Thyroid gland (tissue), 4 donors: ENCODE measurements at places on chromosomes 6 and 20.
A peak's percentile ranks its signal among the peaks of the same experiment; 100 is the strongest.

DNA sequence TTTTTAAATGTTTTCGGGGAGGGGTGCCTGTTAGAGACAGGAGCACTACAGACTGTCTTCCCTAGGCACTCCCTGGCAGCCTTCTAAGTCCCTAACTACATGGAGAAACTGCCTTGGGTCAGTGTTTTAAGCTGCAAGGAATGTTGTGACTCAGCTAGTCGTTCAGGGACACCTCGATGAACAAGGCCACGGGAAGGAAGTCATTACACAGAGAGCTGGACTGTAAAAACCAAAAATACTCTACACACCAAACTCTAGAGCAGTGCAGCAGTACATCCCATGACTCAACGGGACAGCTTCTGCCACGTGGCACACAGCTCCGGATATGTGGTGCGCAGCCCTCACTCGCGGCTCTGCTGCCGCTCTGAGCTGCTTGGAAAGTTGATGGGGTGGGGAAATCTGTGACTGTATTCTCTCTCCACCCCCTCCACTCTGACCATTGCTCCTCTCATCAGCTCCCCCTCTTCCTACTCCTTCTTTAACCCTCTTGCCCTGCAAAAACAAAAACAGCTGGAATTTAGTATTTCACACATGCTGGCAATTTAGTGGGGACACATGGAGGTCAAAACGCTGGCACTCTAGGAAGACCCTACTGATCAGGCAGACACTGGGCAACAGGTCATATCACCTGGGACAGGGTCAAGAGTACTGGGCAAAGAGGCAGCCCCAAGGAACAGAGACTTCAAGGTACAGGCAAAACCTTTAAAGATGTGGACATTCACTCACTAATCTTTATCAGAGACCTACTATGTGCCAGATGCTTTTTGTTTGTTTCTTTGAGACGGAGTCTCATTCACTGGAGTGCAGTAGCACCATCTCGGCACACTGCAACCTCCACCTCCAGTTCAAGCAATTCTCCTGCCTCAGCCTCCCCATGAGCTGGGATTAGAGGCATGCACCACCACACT lies 10.9 kb upstream of the LPIN3 start:
- peak; percentile 76 for DNase-seq

DNA sequence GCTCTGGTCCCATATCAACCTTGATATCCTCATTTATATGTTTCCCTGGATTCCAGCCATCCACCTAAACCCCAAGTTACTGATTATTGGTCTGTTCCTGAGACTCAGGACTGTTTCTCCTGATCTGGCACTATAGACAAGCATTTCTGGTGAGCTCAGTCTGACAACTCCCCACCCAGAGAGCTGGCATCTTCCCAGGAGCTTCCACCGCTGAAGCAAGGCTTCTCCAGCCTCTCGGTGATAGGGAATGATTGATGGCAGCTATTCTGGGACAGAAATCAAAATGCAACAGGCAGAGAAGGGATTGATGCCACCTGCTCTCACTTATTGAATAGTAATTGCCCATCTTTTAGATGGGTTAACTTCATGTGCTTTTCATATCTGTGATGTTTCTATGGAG lies 169.7 kb upstream of the GGTLC1 start:
- DNase-seq, result no peak

DNA sequence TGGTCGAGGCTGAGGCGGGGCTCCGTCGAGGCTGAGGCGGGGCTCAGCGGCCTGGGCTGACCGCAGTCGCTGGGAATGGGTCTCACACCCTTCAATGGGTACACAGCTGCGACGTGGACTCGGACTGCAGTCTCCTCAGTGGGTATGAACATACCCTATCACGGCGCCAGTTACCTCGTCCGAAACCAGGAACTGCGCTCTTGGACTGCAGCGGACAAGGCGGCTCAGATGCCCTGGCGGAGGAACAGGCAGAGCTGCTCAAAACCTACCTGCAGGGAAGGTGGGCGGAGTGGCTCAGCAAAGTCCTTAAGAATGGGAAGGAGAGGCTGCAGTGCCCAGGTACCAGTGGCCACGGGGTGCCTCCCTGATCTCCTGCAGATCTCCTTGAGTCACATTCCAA lies 14.2 kb downstream of the HLA-A start:
- no peak for DNase-seq

DNA sequence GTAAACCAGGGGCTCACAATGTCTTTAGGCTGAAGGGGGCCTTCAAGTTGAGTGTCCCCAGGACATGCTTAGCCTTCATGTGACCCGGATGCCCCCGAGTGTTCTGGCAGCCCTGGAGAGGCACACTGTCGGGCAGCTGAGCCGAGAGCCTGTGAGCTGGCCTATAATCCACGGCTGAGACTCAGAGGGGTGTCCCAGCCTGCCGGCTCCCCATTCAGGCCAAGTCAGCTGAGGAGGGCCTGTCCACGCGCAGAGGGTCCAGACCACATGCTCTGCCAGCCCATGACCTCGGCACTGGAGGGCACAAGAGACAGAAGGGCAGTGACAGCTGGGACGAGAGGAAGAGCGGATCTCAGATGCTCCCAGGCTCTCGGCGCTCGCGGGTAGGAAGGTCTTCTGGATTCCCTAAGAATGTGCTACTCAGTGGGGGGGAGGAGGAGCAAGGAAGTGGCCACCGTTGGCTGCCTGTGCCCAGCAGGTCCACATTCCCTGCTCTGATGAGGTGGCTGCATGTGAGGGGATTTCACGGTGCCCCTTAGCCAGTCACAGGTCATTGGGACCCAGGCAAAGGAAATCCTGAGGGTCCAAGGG lies 224.7 kb downstream of the NRN1 start:
- DNase-seq, result no peak

DNA sequence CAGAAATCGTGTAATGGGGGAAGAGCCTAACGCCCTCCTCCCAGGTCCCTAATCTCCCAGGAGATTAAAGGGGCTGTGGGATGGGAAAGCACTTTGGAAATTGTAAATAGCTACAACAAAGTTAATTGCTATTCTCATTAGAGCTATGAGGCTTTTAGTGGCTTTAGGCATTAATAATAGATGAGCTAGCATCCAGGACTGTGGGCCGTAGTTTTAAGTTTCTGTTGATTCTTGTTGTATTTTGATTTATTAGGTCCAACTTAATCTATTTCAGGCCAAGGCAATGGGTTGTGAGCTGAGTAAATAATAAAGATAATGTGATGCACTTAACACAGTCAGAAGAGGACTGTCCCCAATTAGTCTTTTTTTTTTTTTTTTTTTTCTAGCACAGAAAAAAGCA lies 67.7 kb downstream of the ANKRD6 start:
- DNase-seq, result no peak

DNA sequence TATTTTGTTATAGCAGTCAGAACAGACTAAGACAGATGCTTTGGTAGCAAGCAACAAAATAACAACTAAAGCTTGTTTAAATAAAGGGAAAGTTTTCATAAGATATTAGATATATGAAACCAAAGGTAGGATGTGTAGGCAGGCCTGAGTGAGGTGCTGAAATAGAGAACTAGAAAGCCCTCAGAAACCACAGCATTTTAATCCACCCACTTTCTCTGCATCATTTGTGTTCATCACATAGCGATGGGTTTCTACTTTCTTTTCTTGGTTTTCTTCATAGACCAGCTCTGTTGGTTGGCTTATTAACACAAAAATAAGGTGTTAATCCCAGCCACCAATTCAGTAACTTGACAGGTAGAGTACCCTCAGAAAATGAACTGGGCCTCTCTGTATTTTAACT lies 58.6 kb downstream of the RPS12 start:
- DNase-seq, result no peak

DNA sequence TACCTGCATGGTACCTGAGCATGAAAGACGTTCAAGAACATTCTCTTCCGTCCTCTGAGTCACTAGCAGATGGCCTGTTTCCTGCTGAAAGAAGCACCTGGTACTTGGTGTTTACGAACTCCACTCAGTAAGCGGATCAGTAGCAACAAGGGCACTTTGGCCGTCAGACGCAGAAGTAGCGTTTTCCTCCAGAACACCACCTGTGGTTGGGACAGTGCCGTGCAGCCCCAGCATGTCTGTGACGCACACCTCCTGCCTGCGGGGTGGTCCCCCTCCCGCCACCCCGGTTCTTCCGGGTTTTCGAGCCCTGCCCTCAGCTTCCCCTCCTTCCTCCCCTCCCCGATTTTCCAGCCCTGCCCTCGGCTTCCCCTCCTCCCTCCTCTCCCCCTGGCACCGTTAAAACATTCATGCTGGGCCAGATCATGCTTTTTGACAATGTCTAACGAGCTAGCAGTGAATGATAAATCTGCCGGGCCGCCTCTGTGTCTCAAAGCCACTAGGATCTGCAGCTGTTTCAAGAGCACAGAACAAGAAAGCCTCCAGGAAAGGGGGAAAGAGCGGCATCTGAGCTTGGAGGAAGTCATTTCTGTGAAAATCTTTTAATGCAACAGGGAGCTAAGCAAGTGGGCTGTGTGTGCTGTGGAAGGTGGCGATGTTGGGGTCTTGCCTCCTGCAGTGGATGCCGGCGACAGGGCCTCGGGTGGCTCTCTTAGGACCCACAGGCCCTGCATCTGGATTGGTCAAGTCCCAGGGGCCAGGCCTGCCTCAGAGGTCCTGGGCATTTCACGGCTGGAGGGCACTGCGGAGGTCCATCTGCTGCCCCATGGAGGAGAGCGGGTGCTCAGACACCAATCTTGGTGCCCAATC lies 207.9 kb downstream of the ERMARD start:
- DNase-seq, result peak; percentile 22

- peak; percentile 14 for DNase-seq
These were observed 100.8 kb downstream of the MOXD1 start for GRCh38 chr6:132300323-132300949.

- peak; percentile 46 for DNase-seq
These were observed 13.9 kb upstream of the IPCEF1 start for GRCh38 chr6:154370545-154370944.

DNA sequence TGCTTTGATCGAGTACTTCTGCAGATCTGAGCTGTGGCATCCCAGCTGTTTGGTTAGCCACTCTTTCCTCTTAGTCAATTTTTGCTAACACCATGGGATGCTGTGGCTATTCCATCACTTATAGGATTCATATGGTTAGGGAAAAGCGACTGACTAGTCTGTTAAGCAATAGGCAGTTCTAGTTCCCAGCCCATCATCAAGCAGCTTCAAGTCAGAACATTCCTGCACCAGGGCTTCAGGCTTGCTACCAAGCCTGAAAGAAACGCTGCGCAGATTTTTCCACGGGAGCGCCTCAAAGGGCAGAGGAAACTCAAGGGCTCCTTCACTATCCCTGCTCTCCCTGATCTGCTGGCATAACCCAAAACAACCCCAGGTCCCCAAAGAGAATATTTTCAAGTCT lies 159.8 kb upstream of the SUPT3H start:
- DNase-seq, result no peak

GRCh38 chr6:157893238-157893637 lies 70.2 kb downstream of the SNX9 start:
- DNase-seq, result no peak

DNA sequence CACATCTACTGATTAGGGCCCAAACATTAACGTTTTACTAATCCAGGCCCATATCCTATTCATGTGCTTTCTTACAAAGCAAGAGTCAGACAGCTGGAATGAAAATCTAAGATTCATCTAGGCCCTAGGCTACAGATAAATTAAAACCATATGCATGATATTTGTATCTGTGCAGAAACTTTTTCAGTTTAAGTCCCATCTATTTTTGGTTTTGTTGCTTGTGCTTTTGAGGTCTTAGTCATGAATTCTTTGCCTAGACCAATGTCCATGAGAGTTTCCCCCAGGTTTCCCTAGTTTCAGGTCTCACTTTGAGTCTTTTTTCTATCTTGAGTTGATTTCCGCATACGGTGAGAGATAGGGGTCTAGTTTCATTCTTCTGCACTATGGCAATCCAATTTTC lies 20.2 kb downstream of the ADNP start:
- no peak for DNase-seq

GRCh38 chr20:41734506-41734945 lies 116.3 kb upstream of the CHD6 start:
- DNase-seq, result peak; percentile 45
